ENCODE measurements at places on chromosomes 2 and 18.

DNA sequence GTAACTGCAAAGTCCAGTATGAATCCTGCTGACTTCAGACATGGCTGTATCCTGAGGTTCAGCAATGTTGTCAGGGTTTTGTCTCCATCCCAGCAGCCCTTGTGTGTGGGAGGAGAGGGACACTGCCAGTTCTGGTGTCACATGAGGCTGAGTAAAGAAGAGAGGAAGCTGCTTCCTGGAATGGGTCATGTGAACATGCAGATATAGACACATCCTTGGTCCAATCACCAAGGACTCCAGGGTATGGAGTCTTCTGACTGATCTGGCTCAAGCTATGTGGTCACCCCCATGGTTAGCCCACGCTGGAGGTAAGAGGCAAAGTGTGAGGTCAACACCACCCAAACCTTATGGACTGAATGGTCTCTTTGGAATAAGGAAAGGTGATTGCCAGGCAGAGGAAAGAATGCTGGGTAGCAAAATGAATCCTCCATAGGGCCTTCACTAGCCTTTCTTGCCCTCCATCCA, 134.4 kb upstream of the SLC1A4 start:
- no peak overlapping the region for H3K27ac ChIP-seq
- 0 out of 2 replicates have a peak, but pooled peaks cover 5% of the 10 kb centered on the region for H3K4me1 ChIP-seq
- no peak overlapping the region for H3K4me3 ChIP-seq
- H3K27me3 ChIP-seq, result no peaks in the 10 kb centered on the region
- DNase-seq, result no peak

- no peak for DNase-seq
- no peak overlapping the region for H3K4me3 ChIP-seq
- H3K36me3 ChIP-seq, result no peaks in the 10 kb centered on the region
- no peak overlapping the region for H3K27ac ChIP-seq
- no peaks in the 10 kb centered on the region for H3K27me3 ChIP-seq
Measured at GRCh38 chr18:4412286-4412685, 42.8 kb downstream of the DLGAP1 start.

- H3K27ac ChIP-seq, result peak overlapping the region; percentile 84
- peaks cover 47% of the 10 kb centered on the region for H3K4me1 ChIP-seq
- H3K36me3 ChIP-seq, result peaks cover 2% of the 10 kb centered on the region
- no peak for DNase-seq
- H3K27me3 ChIP-seq, result no peaks in the 10 kb centered on the region
Measured at GRCh38 chr2:43005975-43006833, 213.8 kb upstream of the HAAO start.

GRCh38 chr2:132804051-132804450, 134.0 kb upstream of the LYPD1 start:
- DNase-seq, result no peak
- H3K4me1 ChIP-seq, result no peaks in the 10 kb centered on the region
- H3K4me3 ChIP-seq, result no peak overlapping the region
- no peaks in the 10 kb centered on the region for H3K36me3 ChIP-seq
- no peaks in the 10 kb centered on the region for H3K27me3 ChIP-seq
